ENCODE measurements at places on chromosomes 2 and 18.

GRCh38 chr2:120547662-120548061 is 188.0 kb upstream of the GLI2 start:
- DNase-seq = no peak

- DNase-seq = no peak
Observed at GRCh38 chr2:2007551-2008501, 263.5 kb upstream of the PXDN start.

DNA sequence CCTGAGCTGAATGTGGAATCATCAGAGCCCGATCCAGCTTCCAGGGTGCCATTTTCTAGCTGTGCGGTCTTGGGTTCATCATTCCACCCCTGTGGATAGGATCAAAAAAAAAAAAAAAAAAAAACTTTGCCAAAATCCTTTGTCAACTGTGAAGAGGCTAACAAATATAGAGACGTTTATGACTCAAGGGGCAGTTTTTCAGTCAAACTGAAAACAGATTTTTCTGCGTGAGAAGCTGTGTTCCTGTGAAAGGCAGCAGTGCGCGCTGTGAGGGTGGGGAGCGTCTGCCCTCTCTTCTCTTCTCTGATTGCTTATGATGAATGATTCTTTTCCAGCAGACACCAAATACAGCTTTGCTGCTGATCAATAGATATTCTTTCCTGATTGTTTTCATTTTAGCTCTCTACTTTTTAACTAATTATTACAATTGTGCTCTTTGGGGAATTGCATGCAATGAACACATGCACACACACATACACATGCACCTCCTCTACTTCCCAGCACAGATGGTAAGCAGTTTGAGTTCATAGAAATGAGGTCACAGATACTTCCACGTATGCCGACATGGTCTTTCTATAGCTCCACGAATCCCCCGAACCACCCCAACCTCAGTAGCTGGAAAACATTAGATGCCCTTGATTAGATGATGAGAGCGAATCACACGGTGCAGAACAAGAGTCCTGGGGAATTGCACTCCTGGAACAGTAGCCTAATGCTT is 175.4 kb downstream of the NRP2 start:
- DNase-seq = no peak

GRCh38 chr2:55123851-55124269 is 73.6 kb upstream of the RTN4 start:
- no peak for DNase-seq

DNA sequence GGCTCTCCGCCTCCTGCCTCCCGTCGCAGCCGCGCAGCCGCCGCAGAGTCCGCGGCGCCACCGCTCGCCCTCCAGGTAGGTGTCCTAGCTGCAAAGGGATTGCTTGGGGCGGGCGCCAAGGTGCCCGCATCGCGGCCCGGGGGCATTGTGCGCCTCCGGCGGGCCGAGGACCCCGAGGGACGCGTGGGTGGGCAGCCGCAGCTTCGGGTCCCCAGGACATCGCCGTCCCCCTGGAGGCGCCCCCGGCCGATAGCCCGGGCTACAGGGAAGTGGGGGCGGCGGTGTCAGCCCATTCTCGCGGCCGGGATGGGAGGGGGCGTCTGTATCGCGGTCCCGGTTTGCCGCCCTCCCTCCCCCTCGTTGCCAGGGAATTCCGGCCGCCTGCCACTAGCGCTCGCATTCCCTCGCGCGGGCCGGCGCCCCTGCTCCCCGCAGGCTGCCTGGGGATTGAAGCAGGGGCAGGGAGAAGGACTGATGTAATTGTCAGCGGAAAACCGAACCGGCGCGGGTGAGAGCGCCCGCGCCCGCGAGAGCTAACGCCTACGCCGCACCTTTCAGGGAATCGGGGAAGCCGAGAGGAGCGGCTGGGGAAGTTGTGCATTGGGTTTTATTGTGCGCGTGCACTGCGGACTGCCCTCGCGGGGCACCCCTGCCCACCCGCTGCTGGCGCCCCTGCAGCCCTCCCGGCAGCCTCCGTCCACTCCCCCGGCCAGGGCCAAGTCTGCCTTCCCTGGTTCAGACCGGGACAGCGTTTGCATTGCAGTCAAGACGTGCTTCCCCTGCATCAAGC is 483 bp downstream of the OSBPL6 start:
- DNase-seq = peak; percentile 52

DNA sequence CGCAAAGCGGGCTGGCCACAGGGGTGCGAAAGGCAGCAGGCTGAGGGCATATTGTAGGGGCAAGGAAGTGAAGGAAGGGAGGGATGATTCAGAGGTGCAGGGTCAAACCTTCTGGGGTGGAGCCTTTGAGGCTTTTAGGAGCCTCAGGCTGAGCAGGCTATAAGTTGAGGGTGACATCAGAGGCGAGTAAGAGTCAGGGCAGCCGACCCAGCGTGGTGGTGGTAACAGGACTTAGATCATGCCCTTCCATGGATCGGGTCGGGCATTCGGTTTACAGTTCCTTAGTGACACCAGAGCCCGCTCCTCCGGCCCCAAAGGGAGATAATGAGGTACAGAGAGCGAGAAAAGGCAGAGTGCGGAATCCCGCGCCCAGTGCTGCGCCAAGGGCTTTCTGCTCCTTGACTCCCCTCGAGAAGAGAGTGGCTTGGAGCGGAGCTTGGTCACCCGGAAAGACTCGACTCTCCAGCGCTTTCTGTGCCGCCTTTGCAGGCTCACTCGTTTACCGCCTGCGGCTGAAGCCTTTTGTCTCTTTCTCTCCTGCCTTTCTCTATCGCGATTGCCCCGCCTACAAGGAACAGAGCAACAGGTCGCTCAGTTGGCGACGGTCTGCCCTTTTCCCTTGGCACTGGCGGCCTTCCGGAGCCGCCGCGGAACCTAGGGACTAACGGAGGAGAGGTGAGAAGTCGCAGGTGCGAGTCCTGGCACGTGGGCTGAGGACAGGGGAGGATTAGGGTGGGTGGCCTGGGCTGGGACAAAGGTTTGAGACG is 720 bp downstream of the LBX2 start:
- DNase-seq = no peak
